ENCODE measurements at places on chromosomes 3 and 15.

DNA sequence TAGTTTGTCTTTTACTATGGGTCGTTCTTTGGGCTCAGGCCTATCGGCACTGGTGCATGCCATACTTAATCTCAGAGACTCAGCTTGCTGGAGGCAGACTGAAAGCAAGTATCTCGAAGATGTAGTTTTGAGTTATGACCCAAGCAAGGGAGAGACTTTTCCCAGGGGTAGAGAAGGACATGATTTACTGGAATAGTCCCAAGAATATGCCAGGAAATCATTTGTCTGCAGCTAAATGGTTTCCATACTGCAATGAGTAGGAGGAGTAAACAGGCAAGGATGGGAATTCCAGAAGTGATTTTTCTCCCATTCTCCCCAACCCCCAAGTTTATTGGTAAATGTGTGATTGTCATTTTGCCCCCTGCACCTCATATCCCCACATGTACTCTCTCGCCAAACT is 35.4 kb upstream of the LACTB start:
- no peak for DNase-seq

GRCh38 chr15:58748852-58749531 is 515 bp downstream of the ADAM10 start:
- peak; percentile 31 for DNase-seq

GRCh38 chr15:66170042-66170441 is 83.5 kb downstream of the MEGF11 start:
- no peak for DNase-seq

DNA sequence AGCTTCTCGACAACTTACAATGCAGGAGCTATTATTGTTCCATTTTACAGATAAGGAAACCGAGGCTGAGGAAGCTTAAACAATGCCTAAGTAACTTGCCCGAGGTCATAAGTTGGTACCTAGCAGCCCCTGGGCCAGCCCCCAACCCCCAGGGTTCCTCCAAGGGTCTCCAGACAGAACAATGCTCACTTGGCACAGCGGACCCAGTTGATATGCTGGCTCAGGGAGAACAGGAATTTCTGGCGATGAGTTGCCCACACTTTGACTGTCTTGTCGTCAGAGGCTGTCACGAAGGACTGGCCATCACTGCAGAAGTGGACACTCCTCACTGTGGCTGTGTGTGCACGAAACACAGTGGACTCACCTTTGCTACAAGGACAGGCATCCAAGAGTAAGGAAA is 5.2 kb downstream of the POC1A start:
- no peak for DNase-seq

DNA sequence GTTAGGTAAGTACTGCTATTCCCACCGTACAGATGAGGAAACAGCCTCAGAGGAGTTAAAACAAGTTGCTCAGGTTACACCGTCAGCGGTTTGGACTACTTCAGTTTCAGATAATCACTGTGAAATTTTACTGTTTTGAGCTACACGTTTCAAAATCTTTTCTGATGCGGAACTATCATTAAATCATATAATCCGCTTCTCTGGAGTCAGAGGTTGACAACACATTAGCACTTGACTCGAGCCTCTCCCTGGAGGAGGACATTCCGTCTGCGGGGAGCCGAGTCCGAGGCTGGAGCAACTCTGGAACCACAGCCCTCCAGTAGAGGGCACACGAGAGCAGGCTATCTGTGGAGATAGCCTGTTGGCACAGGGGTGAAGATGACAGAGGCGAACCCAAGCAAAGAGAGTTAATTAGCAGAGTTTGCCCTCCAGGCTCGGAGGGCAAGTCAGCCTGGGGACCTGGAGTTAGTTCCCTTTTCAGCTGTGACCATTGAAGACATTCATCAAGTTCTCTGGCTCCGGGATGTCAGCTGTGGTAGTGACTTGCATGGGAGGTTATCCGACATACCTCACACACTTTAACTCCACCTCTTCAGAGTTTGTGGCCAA is 131.2 kb downstream of the IGF1R start:
- DNase-seq: peak; percentile 74

GRCh38 chr3:120410116-120410515 is 40.7 kb downstream of the FSTL1 start:
- no peak for DNase-seq

DNA sequence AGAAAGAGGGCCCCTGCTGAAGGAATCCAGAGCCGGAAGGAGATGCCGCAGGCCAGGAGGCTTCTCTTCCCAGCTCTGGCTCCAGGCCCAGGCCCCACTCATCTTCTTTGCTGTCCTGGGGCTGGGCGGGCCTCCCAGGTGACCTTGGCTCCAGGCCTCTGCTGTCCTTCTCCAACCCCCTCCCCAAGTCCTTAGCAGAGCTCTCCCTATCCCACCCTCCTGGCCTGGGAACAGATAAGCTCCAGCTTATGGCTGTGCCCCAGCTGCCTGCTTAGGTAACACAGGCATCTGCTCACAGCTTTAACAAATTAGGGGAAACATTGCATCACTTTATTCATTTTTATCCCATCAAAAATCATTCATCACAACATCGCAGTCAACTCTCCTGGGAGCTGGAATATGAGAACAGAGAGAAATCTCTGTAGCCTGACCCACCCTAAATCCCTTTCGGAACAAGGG is 86.9 kb downstream of the SEMA5B start:
- DNase-seq: no peak

DNA sequence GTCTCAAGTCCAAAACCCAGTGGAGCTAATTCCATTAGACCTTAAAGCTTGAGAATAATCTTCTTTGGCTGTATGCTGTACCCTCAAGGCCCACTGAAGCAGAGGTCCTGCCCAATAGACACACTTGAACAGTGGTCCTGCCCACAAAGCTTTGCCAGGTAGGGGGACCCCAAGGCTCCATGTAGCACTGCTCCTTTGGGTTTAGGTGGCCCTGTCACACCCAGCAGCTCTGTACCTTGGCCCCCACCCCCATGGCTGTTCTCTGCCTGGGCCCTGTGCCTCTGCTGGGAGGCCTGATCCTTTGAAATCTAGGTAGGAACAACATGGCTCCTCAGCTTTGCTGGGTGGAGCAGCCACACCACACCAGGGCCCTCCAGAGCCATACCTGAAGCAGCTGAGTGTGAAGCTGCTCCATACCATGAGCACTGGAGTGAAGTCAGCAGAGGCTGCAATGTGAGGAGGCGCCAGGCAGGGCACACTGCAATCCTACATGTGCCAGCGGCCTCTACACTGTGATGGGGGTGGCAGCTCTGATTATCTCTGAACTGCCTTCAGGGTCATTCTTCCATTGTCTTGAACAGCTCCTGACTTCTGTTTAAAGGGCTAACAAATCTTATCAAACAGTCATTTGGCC is 188.0 kb upstream of the CCDC54 start:
- DNase-seq: no peak

DNA sequence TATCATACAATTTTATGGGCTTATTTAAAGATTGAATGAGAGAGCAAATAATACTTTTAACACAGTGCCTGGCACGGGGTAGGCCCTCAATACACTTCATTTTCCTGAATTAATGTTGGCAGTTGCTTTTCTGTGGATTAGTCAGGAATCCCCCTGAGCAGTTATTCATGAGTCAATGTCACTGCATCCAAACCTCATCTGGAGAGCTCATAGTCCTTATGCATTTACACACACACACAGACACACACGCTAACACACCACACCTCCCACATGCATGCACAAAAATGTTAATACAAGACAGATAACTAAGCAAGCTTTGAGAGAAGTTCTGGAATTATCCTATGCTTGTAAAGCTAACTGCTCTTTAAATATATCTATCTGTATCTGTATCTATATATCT is 34.0 kb upstream of the TNFAIP8L3 start:
- no peak for DNase-seq

GRCh38 chr3:41199866-41200668 is 762 bp downstream of the CTNNB1 start:
- peak; percentile 48 for DNase-seq

- no peak for DNase-seq
Measured at GRCh38 chr15:51755790-51756189, 4.4 kb downstream of the TMOD2 start.

GRCh38 chr3:97935842-97936241 is 36.4 kb downstream of the RIOX2 start:
- no peak for DNase-seq

- peak; percentile 31 for DNase-seq
Measured at GRCh38 chr15:73052653-73053397, 562 bp downstream of the NEO1 start.

DNA sequence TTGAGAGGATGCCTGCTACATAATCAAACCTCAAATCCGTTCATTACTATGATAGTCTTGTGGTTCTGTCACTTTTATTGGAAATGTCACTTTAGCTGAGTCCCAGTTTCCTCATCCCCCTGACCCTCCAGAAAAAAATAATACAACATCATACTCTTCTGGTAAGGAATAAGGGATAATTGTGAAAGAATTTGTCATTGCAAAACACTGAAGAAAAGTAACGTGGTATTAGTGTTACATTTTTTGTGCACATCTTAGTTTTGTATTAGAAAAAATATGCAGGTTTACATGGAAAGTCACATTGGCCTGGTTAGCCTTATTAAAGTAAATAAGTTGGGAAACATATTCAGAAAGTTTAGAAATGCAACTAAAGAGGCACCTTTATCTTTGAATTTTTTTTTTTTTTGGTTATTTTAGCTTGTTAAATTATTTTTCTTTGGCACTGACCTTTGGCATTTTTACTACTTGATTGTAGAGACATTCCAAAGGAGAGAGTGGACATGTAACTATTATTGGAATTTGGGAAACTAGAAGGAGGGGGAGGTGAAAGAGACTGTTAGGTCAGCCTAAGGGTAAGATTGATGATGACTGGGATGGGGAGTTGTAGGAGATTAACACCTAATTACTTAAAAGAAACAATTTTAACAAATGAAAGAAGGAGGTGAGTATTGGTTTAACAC is 462.2 kb upstream of the RARB start:
- DNase-seq: no peak

DNA sequence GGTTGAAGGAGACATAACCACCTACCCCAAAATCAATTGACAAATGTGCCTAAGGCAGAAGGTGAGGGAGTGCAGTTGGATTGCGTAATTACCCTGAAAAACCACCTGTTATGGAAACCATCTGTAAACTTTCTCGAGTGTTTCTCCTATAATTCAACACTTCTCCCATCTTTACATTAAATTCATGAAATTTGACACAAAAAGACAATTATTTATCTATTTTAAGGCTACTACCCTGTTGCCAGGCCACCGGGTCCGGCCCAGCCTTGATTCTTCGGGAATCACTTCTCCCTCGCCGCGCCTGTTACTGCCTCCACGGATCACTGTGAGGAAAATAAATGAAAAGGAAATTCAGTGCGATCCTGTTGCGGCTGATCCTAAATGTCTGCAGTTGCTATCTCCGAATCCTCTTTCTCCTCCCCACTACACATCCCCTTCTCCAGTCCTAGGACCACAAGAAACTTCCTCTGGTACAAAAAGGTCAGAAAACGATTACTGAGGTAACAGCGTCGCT is 646 bp downstream of the IQCB1 start:
- peak; percentile 31 for DNase-seq

DNA sequence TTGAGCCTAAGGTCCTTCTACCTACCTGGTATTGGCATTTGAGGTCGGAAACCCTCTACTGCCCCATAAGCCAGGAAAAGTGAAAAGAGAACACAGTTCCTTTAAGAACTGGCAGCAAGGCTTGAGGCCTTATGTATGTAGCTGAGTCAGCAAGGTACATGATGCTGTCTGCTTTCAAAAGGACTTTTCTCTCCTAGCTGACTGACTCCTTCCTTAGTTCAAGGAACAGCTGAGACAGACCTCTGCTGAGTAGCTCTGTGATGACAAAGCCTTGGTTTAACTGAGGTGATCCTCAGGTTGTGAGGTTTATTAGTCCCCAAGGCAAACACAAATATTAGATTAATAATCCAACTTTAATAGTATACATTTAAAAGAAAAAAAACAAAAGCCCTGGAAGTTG is 45.8 kb downstream of the ADPGK start:
- DNase-seq: no peak

GRCh38 chr15:79923515-79924169 is 26.8 kb upstream of the MTHFS start:
- DNase-seq: peak; percentile 99

DNA sequence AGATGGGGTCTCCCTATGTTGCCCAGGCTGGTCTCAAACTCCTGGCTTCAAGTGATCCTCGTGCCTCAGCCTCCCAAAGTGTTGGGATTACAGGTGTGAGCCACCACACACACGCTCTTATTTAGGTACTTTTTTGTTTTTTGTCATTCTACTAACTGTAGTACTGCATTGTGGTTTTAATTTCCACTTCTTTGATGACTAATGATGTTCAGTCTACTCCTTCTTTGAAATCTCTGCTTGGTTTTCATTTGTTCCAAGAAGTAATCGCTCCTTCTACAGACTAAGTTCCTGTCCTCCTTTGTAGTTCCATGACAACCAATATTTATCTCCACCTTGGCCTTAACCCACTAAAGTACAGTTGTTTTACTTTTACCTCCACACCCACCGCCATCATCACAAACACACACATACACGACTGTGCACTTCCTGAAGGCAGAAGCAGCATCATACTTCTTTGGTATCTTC is 529 bp upstream of the DLEC1 start:
- peak; percentile 74 for DNase-seq

GRCh38 chr3:194167480-194168282 is 31.7 kb downstream of the HES1 start:
- DNase-seq: no peak

- DNase-seq: no peak
Measured at GRCh38 chr3:174596447-174596982, 262.6 kb upstream of the NAALADL2 start.

DNA sequence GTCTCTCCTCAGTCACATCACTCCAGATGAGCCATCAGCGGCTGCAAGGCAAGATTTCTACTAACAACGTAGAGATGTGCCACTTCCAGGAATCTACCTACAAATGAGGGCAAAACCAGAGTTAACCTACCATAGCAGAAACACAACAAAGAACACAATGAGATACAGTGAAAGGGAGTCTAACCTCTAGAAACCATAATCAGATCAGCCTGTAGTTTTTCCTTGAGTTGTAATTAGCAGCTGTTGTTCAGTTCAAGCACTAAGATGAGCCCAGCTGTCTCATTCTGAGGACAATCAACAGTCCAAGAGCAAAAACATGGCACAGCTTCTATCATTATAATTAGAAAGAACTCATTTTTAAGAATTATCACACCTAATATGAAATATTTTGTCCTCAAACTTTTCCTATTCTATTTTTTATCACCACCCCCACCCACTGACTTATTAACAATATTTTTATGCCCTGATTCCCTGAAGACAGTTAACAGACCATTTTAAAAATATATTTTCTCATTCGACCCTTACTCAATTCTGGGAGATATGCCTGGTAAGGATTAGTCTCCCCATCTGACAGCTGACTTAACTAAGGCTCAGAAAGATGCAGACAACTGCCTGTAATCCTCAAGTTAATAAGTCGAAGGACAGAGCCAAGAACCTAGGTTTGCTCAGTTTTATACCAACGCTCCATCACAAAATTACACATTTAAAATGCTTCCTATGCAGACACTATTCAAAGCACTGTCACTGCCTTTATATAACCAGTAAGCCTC is 50.1 kb downstream of the MAGI1 start:
- DNase-seq: no peak

GRCh38 chr3:182909318-182910040 is 70.9 kb downstream of the DCUN1D1 start:
- DNase-seq: peak; percentile 14

- DNase-seq: no peak
Measured at GRCh38 chr3:133992381-133992780, 37.3 kb downstream of the SLCO2A1 start.
